ENCODE measurements at places on chromosomes 4 and X.
A peak's percentile ranks its signal among the peaks of the same experiment; 100 is the strongest.

DNA sequence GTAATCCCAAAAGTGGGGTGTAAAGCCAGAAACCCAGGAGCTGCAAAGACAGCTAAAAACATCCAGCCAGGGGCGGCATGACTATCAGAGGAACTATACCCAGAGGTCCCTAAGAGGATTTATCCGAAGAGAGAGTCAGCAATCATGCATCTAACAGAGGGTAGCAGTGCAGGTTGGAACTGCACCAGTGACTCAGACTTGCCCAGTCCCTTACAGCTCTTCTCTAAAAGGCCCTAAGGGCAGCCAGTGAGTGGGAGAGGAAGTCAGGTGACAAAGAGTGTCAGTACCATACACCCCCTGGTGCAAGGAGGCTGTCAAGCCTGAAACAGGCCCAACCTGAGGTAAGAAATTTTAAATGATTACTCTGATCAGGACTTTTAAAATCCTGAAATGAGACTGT is 88.1 kb downstream of the CAMK2D start:
- DNase-seq: peak; percentile 5

GRCh38 chr4:7758476-7758875 is 181.2 kb downstream of the AFAP1 start:
- DNase-seq: no peak

DNA sequence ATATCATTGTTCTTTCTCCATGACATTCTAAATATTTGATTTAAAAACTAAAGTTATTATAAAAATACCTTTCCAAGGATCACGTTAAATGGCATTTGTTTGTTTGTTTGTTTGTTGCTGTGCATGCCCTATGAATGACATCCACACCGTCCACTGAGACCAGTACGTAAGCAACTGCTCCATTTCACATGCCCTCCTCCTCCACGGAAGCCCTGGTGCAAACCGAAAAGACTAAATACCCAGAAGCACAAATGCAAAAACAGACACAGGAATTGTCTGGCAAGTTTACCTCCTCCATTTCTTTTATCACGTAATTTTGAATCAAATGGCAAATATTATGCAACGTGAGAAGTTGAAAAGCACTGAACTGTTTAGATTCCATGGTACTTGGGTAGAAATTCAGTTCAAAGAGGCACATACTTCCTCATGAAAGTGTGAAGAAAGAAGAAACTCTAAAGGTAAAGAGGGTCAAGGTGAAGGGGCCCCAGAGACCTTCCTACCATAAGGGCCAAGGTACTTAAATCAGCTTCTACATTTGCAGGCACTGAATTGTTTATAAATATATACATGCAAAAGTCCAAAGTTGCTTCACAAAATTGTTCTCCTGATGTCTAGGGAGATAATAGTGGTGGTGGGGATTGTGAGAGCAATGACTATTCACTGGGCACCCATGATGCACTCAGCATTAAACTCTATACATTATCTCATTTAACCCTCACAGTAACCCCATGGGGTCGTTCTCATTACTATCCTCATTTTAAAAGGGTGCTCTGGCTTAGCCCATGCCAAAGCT is 23.4 kb downstream of the IRF2 start:
- DNase-seq: peak; percentile 46

DNA sequence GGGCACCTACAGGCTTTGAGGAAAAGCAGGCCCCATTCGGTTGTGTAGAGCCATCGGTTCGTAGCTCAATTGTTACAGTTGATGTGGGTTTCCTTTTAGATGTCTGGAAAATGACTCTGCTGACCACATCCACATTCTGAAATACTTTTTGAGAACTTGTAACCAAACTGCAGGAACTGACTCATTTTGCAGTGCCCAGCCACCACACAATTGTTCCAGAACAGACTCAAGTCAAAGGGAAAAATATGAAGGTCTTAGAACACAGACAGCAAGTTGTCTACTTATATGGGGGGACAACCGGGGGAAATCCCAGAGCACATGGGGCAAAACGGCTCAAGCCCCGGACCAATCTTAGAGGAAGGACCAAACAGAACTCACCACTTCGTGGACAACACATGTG is 557.6 kb upstream of the DIPK2B start:
- peak; percentile 85 for DNase-seq

DNA sequence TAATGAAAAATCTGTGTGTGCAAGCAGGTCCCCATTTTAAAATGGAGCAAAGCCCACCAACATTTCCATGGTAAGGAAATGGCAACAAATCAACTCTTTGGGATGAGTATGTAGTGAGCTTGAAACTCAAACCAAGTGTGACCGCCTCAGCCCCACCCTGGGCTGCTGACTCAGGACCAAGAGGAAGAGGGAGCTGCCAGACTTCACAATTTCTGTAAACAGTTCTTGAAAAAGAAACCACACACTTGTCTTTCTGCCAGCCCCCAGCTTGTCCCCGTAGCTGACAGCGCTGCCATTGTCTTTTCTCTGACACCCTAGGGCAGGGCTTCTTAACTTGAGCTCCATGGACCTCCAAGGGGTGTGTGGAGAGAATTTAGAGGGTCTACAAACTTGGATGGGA is 10.3 kb downstream of the RTL5 start:
- peak; percentile 78 for DNase-seq

- no peak for DNase-seq
Observed at GRCh38 chr4:86441175-86441936, 81.5 kb upstream of the MAPK10 start.

- DNase-seq: peak; percentile 45
Observed at GRCh38 chr4:39446842-39447573, 11.7 kb downstream of the RPL9 start.

DNA sequence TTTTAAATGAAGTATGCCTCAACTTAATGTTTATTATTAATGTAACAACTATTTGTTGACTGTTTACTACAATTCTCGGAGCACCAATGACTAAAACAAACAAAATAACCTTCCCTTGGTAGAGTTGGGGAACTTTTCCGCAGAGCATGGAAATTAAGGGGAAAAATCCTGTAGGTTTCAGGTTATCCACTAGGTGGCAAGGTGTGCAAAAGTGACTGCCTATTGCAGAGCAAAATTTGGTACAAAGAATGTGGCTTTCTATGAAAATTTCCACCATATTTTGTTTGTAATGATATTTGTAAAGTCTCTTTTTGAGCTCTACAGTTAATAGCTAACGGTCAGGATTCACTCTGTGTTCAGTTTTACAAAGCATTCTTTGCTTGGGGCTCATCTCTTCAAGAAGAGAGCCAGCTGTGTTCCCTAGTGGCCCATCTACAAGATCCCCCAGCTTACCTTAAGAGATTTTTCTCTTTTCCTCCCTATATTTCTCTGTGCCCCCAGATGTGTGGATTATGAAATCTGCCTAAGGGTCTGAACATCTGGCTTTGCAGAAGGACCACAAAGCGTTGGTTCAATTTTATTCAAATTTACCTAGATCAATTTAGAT is 61.1 kb downstream of the FBXO8 start:
- DNase-seq: no peak

DNA sequence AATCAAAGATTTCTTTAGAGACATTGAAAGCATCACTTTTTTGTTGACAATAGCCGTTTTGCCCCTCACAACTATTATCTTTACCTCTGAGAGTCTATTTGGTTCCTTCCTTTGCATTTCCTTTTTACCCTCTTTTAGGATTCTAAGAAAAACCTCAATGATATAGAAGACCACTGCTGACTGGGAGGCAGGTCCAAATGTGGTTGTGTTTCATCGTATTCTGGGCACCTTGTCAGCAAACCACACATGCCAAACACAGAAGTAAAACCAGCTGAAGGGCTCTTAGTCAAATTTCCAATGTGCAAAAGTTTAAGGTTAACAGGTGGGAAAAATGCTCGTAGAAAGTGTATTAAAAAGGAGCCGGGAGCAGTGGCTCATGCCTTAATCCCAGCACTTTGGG is 5.1 kb upstream of the PRMT9 start:
- no peak for DNase-seq

- DNase-seq: no peak
Observed at GRCh38 chr4:97548943-97549583, 594.2 kb downstream of the STPG2 start.

- DNase-seq: no peak
Observed at GRCh38 chr4:149553959-149554520, 261.6 kb downstream of the IQCM start.

DNA sequence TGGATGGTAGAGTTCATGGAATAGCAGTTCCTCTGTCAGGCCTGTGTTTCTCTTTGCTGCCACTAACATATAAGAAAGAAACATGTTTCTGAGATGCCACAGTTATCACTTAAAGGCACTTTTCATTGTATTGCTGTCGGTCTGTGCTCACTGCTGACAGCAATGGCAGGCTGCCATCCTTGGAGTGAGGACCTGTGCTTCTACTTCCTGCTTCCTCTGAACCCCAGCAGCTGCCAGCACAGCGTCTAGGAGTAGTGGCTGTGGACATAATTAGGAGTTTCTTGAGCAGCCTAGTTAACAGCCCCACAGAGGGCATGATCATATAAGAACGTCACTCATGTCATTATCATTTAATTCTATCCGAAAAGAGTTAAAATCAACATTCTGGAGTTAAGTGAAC is 30.5 kb downstream of the F11 start:
- DNase-seq: no peak

- DNase-seq: no peak
Observed at GRCh38 chrX:6052111-6052745, 176.4 kb downstream of the NLGN4X start.

DNA sequence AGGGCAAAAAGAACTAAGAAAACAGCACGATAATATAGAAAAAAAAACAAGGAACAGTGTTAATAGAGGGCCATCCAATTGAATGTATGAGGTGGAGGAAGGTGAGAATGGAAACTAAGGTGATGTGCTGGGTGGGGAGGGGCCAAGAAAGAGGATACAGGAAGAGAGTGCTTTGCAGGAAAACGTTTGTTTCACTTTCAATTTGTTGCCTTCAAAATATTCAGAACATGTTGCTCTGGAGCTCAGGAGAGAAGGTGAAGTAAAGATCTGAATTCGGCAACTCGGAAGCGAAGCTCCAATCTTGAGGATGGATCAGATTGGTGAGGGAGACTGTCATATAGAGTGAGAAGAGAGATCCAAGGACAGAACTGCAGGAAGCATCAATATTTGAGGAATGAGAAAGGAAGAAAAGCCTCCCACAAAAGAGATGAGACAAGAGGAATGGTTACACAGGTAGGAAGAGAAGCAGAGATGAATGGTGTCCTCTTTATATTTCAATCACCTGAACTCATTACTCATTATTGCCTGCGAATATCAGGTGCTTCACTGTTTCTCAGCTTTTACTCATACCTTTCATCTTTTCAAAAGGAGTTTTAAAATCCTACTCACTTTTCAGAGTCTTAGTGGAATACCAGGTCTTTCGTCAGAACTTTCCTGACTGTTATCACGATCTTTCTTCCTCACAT is 14.7 kb upstream of the SEC24D start:
- DNase-seq: peak; percentile 21

DNA sequence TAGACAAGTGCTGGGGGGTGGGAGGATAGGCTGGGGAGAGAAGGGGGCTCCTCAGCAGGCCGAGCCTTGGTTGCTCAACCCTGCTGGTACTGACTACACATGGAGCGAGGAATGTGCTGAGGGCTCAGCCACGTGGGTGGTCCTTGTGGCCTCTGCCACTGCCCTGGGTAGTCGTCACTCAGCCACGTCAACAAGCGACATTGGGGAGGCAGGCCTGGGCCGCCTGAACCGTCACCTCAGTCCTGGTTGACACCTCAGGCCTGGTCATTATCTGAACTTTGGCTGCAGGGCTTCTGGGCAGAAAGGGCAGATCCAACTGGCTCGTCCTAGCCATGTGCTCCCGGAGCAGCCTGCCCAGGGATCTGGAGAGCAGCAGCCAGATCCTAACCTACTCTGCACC is 62.7 kb upstream of the GDPD2 start:
- DNase-seq: no peak

GRCh38 chr4:8175686-8176085 is 17.1 kb upstream of the ABLIM2 start:
- no peak for DNase-seq

GRCh38 chr4:75321484-75321883 is 192.7 kb downstream of the RCHY1 start:
- DNase-seq: no peak

GRCh38 chr4:33537527-33537926 is 2706.8 kb downstream of the ARAP2 start:
- DNase-seq: no peak

DNA sequence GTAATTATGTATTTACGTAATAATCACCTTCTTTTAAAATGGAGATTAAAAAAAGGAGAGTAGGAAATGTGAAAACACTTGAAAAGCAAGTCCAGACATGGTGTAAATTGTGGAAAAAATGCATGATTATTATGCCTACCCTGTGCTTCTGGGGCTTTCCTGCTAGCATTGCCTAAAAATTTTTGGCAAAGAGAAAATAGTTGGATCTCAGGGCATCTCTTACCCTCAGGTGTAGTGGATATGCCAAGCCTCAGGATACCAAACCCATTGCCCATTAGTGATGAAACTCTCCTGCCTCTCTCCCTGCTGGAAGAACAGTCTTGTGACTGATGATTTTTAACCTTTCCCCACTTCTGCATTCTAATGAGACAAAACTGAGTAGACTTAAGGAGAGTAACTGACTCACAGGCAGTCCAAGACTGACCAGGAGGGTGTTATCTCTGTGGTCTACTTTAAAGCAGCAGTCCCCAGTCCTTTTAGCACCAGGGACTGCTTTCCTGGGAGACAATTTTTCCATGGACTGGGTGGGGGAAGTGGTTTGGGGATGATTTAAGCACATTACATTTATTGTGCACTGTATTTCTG is 174.6 kb downstream of the ZNF330 start:
- peak; percentile 21 for DNase-seq

- DNase-seq: no peak
Observed at GRCh38 chr4:37726666-37727065, 40.5 kb upstream of the RELL1 start.

- DNase-seq: no peak
Observed at GRCh38 chr4:100288161-100288560, 97.9 kb upstream of the DDIT4L start.

GRCh38 chr4:139790291-139790690 is 124.7 kb downstream of the MGST2 start:
- DNase-seq: no peak

GRCh38 chr4:152771741-152772533 is 7.6 kb downstream of the TIGD4 start:
- DNase-seq: peak; percentile 18

- no peak for DNase-seq
Observed at GRCh38 chr4:99252746-99253145, 33.7 kb upstream of the ADH6 start.

- DNase-seq: peak; percentile 67
Observed at GRCh38 chr4:139863531-139863930, 197.9 kb downstream of the MGST2 start.

- DNase-seq: no peak
Observed at GRCh38 chr4:120452536-120452935, 385.9 kb upstream of the MAD2L1 start.

- no peak for DNase-seq
Observed at GRCh38 chr4:15168759-15169158, 166.5 kb downstream of the CPEB2 start.

DNA sequence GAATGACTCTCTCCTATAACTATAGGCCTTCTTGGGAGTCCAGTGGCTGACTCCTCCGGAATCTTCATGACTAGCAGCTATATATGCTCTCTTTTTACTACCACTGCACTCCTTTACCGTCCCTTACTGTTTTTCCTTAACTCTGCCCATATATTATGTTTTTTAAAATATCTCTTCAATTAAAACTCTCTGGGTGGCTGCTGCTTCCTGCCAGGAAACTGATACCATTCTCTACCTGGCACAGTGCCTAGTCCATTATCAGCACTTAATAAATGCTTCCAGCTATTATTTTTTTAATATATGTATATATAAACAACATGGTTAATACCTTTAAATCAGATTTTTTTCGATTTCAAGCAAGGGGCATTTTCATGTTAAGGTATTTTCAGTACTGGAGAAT is 136.6 kb upstream of the FAM47B start:
- no peak for DNase-seq

All from inflammatory macrophage treated with lipopolysaccharide for 4 hours (primary cell).